NCI-H460 (cell line): ENCODE measurements at places on chromosomes 16 and 17.

- DNase-seq: no peak
Measured at GRCh38 chr16:69771651-69771967, 9.5 kb downstream of the WWP2 start.

- DNase-seq: no peak
Measured at GRCh38 chr17:40063901-40064531, 1.3 kb downstream of the THRA start.

- DNase-seq: no peak
Measured at GRCh38 chr16:79483336-79483735, 117.2 kb downstream of the MAF start.

GRCh38 chr17:81380666-81381518 lies 14.4 kb upstream of the BAHCC1 start:
- no peak for DNase-seq

GRCh38 chr17:7237266-7237760 lies 1.9 kb downstream of the PHF23 start:
- DNase-seq: no peak

GRCh38 chr16:78925083-78925767 lies 675.3 kb downstream of the MAF start:
- DNase-seq: no peak

DNA sequence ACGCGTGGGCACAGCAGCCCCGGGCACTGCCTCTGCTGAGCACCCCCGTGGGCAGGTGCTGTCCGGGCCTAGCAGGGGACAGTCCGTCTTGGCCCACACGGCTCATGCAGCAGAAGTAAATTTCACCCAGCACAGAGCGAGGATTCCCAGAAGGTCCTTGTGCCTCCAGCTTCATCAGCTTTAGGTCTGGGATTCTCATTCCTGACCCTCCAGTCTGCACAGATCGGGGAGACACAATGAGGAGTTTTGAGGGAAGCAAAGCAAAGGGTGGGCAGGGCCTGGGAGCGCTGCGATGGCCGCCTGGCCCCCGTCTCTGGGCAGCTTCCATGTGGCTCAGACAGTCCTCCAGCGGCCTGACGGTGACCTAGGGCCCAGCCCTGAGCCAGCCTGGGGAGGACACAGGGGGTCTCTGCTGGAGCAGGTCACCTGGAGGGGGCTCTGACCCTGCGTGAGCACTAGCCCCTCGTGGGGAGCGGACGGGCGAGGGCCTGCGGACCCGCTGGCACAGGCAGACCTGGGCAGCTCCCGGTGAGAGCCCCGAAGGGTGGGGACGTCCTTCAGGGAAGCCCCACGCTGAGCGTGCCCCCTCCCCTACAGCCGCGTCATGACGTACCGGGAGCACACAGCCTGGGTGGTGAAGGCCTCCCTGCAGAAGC lies 30.7 kb upstream of the CHMP6 start:
- DNase-seq: no peak

- no peak for DNase-seq
Measured at GRCh38 chr16:12025472-12025871, 48.9 kb downstream of the SNX29 start.

DNA sequence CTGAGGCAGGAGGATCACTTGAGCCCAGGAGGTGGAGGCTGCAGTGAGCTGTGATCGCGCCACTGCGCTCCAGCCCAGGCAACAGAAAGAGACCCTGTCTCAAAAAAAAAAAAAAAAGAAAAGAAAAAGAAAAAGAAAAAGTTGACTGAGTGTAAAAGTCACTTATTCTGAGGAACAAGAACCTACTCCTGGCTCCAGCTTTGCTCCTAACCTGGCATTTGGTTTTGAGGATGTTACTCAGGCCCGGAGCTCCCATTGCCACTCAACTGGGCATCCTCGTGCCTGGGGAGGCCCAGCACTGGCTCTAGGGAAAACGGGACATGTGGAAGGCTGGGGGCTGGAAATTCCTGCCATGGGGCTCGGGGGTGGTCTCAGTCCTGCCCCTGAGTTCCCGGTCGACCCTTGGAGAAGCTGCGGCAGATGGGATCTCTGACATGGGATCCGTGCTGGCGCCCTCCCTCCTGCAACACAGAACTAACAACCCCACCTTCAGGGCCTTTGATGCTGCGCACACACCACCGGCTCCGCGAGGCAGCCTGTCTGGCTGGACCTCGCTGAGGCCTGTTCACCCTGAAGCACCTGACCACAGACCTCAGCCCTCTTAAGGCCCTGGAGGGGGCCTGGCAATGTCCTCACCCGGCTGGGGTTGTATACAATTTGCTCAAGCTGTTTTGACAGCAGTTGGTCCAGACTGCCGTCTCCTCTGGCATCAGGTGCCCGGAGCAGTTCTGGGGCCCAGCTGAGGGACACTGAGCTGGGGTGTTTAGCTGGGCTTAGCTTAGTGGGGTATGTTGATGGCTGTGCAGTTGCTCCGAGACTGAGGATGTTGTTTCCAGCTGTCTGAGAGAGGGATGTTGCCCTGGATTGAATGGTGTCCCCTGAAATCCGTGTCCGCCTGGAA lies 12.3 kb downstream of the CD7 start:
- DNase-seq: no peak

GRCh38 chr17:45948498-45948880 lies 50.6 kb upstream of the STH start:
- DNase-seq: no peak

- DNase-seq: no peak
Measured at GRCh38 chr17:81277421-81277820, 17.7 kb downstream of the SLC38A10 start.

DNA sequence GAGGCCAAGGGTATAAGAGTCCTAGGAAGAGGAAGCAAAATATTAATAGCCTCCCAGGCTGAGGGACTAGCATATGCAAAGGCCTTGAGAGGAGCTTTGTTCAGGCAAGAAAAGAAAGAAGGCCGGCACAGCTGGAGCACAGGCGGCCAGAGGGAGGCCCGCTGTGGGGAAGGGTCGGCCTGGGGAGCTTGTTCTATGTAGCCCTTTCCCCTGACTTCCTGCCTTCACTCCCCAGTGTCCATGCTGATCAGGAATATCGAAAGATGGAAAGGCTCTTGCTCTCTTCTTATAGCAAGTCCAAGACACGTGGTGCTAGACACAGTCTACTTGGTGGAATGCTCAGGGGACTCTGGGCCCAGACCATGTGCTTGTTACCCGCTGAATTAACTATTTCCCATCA lies 27.4 kb upstream of the HAS3 start:
- no peak for DNase-seq

DNA sequence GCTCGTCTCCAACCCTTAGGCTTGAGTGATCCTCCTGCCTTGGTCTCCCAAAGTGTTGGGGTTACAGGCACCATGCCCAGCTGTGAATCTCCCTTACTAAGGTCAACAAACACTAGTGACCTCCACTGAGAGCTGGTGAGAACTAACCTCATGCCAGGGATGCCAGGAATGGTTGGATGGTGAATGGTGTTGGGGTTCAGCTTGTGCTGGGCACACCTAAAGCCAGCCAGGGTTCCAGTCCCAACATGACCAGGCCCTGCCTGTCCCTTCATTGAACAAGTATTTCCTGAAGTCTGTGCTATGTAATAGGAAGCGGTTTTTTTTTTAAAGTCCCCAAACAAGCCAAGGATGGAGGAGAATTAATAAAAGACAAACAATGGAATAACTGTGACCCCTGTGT lies 56.0 kb upstream of the TOB1 start:
- no peak for DNase-seq

- DNase-seq: no peak
Measured at GRCh38 chr16:55471448-55472097, 7.4 kb upstream of the MMP2 start.

GRCh38 chr16:80806927-80807340 lies 2.5 kb upstream of the CDYL2 start:
- DNase-seq: no peak

DNA sequence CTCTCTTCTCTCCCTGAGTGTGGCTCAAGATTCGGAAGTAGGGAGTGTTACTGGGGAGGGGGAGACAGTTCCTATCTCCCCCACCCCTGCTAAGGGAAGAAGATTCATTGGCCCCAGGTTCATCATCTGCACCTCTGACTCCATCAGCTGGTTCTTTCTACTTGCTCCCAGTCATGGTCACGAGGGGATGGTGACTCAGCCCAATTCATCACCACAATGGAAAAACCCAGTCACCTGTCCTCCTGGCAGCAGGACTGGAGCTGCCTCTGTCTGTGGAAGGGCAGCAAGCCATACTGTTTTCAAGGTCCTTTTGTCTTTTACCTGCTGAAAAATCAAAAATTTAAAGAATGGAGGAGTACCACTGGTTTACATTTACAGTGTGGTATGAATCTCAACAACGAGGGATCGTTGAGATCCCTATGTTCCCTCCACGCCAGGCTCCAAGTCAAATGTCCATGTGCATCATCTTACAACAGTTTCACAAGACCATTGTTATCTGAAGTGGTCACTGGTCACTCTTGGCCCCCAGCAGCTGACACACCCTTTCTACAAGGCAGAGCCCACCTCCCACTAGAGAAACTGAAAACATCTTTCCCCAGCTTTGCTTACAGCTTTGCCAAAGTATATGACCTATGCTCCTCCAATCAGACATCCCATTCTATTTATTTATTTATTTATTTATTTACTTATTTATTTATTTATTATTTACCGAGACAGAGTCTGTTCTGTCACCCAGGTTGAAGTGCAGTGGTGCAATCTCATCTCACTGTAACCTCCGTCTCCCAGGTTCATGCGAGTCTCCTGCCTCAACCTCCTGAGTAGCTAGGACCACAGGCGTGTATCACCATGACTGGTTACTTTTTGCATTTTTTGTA lies 40.4 kb upstream of the NDRG4 start:
- no peak for DNase-seq

- no peak for DNase-seq
Measured at GRCh38 chr17:9612006-9612405, 33.3 kb upstream of the USP43 start.

DNA sequence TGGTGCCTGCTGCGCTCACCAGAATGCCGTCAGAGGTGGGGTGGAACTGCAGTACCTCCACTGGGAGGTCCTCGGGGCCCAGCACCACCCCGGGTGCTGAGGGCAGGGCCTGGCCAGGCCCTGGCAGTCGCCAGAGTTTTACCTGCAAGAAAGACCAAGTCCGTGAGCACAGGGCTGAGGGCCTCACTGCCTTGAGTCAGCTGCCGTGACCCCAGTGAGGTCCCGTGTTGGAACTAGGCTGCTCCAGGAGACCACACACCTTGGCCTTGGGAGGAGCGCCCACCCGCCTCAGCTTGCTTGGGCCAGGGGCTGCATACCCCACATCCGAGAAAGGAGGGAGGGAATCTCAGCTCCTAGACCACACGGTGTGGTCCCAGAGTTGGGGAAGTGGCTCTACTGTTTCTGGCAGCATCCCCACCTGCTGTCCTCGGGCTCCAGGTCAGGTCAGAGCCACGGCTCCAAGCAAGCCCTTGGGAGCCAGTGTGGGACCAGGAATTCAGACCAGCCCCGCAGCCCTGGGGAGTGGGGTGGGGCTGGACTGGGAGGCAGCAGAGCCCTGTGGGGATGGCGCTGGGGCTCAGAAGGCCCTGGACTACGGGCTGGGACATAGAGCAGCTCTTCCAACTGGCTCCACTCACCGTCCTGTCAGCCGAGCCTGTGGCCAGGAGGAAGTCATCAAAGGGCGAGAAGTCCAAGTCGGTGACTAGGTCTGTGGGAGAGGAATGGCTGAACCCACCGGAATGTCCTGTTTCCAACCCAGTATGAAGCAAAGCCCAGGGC lies 8.7 kb downstream of the CORO7 start:
- DNase-seq: no peak

DNA sequence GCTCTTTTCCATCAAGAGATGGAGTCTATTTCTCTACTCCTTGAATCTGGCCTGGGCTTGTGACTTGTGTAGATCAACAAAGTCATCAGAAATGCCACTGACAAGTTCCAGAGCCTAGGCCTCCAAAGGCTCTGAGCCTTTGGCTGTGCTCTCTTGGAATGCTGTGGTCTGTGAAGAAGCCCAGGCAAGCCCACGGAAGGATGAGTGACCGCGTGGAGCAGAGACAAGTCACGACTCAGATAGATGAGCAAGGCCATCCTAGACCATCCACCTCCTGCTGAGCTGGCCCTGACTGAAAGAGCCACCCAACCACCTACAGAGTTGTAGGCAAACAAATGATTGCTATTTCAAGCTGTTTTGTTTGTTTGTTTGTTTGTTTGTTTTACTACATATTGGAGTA lies 11.6 kb upstream of the ICAM2 start:
- DNase-seq: no peak

DNA sequence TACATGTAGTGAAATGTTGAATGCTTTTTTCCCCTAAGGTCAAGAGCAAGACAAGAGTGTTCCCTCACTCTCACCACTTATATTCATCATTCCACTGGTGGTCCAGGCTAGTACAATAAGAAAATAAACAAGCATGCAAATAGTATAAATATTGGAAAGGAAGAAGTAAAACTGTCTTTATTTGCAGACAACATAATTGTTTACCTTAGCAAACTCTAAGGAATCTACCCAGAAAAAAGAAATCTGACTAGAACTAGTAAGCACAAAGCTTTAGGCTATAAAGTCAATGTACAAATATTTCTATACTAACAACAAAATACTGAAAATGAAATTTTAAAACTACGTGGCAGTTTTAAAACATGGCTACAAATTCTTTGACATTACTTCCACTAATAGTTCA lies 101.7 kb downstream of the CYB561 start:
- DNase-seq: no peak

- DNase-seq: no peak
Measured at GRCh38 chr16:28503470-28504259, 3.0 kb downstream of the IL27 start.

- DNase-seq: peak; percentile 82
Measured at GRCh38 chr16:67279296-67280089, at the start of gene PLEKHG4. Gene PLEKHG4, plus strand, starts transcription at chr16:67279532. Its CDS starts 513 bp downstream, at chr16:67280045.

DNA sequence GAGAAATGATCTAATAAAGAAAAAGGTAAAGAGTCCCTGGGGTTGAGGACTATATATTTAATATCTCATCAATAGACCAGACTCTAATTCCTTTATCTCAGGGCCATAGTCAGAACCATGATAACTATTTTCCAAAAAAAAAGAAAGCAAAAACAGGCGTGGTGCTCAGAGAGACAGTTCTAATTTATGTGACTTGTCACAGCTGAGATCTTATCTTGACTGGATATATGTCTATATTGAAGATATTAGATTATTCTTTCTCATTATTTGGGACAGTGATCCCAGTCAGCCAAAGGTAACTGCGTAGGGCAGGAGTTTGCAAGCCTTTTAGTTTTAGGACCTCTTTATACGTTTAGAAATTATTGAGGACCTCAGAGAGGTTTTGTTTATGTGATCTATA lies 52.4 kb downstream of the ITFG1 start:
- no peak for DNase-seq

GRCh38 chr17:70780031-70780430 lies 610.7 kb downstream of the KCNJ2 start:
- no peak for DNase-seq

DNA sequence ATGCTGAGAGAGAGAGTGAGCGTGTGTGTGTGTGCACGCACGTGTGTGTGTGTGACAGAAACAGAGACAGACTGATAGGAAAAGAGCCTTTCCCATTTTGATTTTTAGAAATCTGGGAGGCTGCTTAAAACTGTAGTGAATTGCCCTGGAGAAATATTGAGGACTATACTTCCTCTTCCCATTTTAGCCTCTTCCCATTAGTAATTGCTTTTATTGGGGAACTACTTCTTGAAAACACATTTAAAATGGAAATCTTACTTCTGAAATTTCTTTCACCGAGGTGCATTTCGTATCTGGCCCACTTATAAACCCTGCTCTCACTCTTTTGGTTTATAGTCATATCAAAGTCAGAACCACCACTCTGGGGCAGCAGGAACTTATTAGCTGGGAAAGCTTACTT lies 47.1 kb downstream of the NUP93 start:
- no peak for DNase-seq
